ENCODE measurements at places on chromosomes 1 and 21.

DNA sequence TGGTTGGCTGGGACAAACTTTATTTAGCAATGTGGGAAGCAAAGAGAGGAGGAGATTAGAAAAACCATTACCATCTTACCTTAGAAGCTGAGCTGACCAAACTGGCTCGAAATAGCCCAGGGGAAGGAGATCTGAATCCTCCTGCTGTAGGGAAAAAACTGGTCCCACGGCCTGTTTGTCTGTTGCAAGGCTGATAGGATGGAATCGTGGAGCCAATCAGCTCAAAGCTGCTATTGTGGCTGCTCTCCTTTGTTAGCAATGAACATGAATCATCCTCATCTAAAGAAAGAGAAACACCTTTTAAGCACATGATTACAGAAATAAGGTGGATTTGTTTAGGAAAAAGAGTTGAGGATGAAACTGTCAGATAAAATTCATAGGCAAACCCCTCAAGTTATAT lies 21.5 kb downstream of the CLSPN start:
- no peak for DNase-seq

DNA sequence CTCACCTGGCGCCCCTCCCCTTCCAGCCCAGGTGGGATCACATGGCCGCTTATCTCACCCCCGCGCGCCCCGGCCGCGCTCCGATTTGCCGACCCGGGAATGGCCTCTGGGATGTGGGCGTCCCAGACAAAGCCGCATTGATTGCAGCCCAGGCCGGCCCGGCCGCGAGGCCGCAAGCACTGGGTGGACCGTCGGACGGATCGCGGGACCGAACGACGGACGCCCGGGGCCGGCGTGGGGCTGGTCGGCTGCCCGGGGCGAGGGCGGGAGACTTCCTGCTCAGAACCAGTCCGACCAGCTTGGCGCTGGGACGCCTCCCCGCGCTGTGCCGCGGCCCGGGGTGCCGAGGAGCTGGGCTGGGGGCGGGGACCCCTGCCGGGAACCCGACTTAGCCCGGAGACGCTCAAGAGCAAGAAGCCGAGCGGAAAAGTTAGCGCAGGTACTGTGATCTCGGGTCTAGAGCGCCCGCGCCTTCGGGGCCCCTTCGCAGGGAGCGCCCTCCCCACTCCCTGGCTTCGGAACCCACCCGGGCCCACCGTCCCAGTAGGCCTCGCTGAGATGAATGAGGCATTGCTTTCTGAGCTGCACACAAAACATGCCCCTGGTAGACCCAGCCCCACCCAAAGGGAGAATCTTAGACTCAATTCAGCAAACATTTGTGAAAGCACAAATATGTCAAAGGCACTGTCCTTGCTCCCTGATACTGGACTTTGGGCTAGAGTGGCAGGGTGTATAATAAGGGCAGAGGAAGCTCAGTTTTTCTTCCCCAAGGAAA lies 415 bp upstream of the LAD1 start:
- no peak for DNase-seq

GRCh38 chr1:72010094-72010431 lies 272.3 kb downstream of the NEGR1 start:
- DNase-seq, result no peak

DNA sequence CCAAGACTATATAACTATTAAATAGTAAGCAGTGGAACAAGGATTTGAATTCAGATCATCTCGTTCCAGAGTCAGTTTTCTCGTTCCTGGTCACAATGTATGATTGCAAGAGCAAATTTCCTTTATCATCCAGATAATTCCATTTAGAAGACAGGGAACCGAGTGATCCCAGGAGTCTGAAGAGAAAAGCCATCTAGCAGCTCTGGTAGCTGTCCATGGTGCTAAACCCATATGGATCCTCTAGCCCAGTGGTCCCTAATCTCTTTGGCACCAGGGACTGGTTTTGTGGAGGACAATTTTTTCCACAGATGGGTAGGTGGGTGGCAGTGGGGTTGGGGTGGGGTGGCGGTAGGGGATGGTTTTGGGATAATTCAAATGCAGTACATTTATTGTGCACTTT lies 229.4 kb downstream of the PTPRU start:
- no peak for DNase-seq

DNA sequence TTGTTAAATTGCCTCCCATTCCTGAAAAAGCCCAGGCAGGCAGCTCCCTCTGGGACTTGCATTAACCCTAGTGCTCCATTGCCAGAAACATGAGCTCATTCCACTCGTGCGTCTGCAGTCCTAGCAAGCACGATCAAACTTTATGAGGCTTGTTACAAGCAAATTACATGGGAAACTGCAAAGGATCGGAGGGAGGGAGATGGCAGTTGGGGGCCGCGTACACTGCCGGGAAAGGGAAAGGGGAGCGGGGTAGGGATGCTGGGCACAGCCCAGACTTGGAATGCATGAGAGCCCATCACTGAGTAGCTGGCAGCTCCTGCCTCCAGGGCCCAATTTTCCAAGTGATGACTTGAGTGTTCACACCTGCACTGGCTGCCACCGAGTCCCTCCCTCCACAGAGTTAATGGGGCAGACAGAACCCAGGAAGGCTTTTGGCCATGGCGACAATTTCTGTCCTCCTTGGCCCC lies 169.9 kb downstream of the BRINP2 start:
- DNase-seq, result no peak

DNA sequence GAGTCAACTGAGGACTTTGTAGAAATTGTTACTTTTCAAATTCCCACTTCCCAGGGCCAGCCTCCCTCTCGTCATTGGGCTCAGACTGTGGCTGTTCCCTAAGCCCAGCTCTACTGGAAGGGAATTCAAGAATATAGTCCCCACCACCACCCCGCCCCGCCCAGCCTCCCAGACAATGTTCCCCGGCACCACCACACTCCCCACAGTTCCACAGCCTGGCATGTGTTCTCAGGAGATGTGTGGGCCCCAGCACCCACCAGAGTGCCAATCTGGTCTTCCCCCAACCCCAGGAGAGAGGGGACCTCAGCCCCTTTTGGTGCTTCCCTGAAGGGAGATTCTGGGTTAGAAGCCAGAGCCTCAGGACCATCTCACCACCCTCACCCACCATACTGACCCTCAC lies 120.1 kb downstream of the SYT2 start:
- no peak for DNase-seq

DNA sequence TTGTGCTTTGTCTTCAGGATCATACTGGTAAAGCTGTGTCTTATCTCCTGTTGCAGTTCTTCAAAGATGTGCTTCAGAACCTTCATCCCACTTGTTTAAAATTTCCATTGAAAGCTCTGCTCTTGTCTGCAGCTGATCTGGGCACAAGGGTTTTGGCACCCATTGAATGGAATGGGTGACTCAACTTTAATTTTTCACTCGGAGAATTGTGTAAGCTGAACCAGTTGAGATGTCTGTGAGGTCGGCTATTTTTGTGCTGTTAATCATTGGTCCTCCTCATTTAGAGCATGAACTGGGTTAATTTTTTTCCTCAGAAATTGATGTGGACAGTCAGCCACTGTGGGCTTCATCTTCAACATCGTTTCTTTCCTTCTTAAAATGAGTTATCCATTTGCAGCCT lies 252.1 kb downstream of the TM2D1 start:
- no peak for DNase-seq

GRCh38 chr1:50917138-50918137 lies 42.6 kb downstream of the FAF1 start:
- DNase-seq, result no peak

GRCh38 chr1:44885406-44885805 lies 42.4 kb upstream of the PTCH2 start:
- DNase-seq, result no peak

DNA sequence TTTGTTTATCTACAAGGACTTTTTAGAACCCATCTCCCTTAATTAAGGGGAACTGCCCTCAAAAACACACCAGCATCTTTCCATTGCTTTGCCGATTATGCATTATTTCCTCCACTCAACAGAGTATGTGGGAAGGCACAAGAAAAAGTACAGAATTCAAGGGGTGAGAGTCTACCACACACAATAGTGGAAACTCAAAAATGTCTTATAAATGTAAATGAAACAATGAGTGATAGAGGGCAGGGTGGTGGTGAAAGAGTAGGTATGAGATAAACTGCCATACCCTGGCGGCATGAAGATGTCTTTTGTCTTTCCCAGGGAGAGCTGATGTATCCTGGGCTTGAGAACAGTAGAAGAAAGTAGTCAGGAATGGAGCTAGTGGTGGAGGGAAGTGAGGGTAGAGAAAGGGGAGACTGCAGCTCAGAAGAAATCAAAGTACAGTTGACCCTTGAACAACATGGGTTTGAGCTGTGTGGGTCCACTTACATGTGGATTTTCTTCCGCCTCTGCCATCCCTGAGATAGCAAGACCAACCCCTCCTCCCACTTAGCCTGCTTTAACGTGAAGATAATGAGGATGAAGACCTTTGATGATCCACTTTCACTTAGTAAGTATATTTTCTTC lies 24.4 kb downstream of the CD58 start:
- no peak for DNase-seq

DNA sequence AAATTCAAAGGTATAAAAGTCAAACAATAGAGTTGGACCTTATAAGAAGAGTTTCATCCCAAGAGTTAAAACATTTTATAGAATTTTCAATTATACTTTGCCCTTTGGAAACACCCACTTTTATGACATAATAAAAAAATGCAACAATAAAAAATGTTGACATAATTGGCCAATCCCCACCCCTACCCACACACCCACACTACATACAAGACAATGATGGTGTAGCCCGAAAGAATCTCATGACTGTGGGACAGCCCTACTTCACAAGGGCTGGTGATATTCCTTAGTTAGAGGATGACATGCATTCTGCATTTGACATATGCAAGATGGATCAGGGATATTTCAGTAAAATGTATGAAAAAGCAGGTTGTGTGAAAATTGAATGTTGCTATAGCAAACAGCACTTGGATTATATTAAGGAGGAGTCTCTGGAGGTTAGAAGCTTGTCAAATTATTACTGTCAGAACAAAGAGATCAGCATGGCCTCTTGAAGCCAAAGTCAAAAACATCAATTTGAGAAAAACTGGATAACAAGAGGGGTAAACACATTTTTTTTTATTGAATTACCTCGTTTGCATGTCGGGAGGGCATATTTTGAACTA lies 133.0 kb upstream of the SAMSN1 start:
- DNase-seq, result no peak

DNA sequence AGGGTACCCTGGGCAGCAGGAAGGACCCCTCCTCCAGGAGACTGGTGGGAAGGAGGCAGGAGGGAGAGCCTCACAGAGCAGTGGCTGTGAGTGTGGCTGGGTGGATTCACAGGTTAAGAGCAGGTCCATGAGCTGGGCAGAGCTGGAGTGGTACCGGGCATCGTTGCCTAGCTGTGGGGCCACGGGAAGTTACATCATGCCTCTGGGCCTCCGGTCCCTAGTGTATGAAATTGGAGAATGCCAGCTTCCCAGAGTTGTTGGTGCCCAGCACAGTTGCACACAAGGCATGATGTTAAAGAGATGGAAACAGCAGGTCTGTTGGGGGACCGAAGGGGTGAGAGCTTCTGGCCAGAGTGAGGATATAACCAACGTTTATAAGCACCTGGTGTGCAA lies 18.5 kb downstream of the FOXO6 start:
- DNase-seq, result no peak

DNA sequence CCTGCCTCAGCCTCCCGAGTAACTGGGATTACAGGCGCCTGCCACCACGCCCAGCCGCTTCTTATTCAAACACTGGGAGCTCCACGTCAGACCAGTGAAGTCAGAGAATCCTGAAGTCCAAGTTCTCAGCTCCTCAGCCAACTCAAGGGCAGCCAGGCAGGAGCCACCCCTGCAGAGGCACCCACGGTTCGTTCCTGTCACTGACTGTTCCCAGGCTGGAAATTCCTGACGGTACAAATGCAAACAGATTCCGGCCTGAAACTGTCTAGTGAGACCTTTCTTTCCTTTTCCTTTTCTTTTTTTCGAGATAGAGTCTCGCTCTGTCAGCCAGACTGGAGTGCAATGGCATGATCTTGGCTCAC lies 11.7 kb downstream of the SLC35E2B start:
- DNase-seq, result no peak

GRCh38 chr1:245277276-245277675 lies 122.5 kb downstream of the KIF26B start:
- no peak for DNase-seq

GRCh38 chr1:76562292-76562691 lies 305.0 kb upstream of the ST6GALNAC5 start:
- DNase-seq, result no peak

DNA sequence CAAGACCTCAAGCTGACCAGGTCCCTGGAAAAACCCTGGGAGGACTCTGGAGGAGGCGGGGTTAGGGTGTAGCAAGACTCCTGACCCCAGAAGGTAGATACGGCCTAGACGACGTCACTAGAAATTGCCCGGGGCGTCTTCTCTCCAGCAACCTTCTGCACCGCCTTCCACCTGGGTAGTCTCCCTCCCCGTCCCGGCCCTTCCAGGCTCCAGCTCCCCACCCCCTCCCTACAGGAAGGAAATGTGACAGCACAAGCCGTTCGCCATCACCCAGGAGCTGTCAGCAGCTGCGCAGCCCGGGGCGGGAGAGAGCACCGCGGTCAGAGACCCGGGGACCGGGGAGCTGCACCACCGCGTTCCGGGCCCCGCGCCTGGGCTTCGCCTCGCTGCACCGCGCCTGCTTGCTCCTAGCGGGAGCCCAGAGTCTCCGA lies 20.0 kb downstream of the SERTAD4 start:
- DNase-seq, result no peak

DNA sequence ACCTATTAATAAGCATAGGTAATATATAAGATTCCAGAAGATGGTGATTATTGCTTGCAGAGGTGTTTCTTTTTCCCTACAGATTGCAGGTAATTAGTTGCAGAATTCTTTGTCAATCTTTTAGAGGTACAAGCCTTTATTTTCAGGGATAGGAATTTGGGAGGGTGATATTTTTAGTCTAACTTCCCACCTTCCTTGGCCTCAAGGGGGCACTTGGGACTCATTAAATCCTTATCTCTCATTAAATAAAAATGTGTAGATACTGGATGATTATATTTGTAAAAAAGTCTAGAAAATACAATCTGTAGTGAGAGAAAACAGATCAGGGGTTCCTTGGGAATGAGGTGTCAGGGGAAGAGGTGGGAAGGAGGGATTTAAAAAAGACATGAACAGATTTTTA lies 179.2 kb downstream of the PATJ start:
- DNase-seq, result no peak

GRCh38 chr1:247500865-247501264 lies 35.4 kb downstream of the OR2C3 start:
- DNase-seq, result no peak

DNA sequence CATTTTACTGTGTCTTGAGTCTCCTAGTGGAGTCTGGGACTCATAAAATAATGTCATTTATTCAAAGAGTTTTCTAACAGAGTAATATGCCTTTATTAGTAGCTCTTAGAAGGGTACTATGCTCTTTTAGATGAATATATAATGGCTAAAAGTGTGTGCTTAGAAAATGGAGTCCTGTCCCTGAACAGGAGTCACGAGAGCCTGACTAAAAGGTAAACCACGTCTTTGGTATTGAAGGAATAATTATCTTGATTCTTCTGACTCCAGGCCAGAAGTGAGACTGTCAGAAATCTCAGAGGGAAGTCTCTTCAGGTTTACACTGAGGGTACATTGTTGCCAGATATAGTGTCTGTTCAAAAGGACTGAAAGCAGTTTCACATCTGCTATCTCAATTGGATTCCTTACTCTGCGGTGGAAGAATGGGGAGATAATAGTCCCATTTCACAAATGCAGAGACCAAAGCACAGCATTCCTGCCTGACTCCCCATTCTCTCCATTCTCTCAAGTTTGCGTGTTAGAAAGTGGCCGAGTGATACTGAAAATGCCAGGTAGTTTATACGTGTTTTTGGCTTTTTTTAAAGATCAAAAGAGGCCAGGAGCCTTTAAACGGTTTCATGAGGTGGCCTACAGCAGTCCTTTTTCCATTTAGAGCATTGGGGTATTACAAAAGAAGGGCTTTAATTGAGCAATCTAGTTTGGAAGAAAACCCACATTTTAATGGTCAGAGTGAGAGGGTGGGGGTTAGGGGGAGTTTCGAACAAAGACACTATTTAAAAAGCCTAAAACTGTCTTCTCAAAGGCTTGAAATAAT lies 176.6 kb downstream of the VPS13D start:
- DNase-seq, result no peak

All from stimulated activated CD8-positive, alpha-beta memory T cell treated with anti-CD3 and anti-CD28 coated beads, Interleukin-12 subunit alpha, Interleukin-12 subunit beta, amount 100 ng/mL, for 4 hours (primary cell).